ENCODE measurements at places on chromosomes 1 and 21.

DNA sequence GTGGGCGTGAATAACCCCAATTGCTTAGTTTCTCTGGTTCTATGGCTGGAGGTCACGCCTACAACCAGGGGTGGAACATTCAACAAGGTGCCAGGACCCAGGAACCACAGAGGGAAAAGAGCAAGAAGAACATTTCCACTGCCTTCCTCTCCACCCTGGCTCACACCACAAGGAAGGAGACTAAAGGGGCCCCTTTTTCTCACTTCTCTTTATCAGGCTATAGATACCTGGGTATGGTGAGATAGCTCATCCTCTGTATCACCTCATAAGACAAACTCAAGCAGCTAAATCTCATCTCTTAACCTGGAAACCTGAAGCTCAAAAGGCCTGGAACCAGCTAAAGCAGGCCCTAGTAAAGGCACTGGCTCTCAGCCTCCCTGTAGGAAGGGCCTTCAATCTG is 438.8 kb upstream of the OLFM3 start:
- DNase-seq, result no peak

DNA sequence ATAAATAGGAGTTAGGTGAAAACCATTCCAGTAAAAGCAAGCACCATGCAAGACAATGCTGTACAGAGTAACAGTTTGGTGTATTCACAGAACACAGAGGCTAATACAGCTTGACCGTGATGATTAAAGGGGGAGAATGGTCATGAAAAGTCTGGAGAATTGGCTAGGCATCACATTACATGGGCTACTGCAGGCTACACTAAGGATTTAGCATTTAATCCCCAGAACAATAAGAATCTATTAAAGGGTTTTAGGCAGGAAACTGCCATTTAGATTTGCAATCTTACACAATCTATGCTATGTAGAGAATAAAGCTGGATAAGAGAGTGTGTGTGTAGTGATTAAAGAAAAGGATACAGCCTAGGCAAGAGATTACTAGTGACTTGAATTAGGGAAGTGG is 30.6 kb downstream of the HFM1 start:
- no peak for DNase-seq

DNA sequence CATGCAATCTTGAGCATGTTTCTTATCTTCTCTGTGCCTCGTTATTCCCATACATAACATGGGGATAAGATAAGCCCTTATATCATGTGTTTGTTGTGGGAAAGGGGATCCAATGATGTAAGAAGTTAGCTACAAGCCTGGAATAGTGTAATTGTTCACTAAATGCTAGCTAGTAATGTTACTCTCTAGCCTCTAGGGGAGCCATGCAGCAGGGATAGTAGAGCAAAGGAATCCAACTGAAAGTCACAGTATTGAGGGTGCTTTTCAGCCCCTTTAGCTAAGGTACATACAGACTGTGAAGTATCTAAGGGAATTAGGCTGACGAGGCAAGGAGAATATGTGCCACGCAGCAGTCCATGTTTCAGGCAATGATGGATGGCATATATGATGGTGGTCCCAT is 46.9 kb downstream of the IL23R start:
- peak; percentile 27 for DNase-seq

DNA sequence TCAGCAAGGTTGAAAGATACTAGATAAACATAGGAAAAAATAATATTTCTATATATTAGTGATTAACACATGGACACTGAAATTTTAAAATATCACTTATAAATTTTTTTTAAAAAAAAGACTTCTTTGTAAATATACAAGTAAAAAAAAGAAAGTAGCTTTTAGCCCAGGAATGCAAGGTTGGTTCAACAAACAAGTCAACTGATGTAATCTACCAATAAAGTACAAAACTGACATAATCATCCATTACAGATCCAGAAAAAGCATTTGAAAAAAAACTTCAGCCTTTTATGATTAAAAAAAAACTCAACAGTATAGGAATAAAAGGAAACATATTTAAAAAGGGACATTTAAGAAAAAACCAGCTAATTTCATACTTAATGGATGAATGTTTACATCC is 48.4 kb downstream of the TRMT1L start:
- no peak for DNase-seq

DNA sequence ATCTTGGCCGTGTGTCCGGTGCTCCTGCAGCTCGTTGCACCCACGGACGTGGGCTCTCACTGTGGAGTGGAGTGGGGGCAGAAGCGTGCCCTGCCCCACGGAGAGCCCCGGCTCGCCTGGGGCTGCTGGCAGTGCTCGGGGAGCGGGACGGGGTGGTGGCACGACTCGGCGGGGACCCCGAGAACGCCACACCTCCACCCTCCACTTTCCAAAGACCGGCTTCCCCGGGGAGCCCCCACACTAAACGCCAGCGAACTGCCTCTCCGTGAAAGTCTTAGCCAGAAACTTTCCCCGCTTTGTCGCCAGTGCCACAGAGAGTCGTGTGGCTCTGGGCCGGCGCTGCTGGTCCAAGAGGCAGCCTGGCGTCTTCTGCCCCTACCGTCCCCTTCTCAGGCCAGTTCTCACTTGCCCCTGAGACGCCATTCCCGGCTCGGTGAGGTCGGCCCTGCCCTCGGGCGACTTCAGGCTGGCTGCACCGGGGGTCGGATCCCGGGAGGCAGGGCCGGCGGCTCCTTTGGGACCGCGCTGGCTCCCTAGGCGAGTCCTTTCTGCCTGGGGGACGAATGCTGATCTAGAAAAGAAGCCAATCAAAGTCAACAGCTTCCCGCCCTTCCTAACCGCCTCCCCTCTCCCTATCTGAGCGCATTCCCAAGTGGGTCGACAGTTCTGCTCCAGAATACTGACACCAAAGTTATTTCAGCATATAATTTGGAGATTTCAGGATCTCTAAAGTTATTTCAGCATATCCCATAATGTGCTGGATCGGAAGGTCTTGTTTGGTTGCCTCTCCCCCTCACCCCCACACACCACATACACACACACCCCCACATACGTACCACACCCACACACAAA is 2.6 kb upstream of the SAMD13 start:
- DNase-seq, result peak; percentile 69

DNA sequence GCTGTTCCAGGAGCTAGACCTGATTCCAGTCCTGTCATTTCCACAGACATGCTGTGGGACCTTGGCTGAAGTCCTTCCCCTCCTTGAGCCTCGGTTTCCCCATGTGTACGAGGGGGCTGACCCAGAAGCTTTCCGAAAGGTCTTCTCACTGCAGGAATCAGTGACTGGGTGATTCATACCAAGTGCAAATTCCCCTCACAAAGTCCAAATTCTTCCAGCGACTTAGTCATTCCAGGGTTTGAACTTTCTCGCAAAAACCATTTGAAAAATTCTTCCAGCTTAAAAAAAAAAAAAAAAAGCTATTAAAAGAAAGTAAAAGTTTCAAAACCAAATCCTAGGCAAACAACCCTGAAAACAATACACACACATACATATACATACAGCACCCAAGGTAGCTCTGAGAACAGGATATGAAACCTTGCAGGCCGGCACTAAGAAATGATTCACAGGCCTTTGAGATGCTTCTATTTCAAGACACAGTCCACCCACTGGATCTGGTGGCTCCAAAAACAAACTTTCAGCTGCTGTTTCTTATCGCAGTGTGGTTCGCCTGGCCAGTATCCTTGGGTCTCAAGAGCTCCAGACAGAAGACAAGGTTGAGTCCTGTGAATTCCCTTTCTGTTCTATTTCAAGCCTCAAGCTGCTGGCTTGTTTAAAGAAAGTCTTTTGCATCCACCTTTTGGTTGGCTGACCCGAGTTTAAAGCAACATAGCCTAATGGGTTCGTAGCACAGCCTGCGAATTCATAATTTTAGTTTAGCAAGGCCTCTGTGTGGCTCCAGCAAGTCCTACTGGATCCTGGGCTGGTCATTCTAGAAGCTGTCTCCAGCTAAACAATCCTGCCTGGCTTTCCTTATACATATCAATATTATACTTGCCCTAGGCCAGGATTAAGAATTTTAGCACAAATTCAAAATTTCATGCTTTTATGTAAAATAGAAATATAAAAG is 18.0 kb upstream of the ID3 start:
- no peak for DNase-seq

GRCh38 chr21:29904359-29905282 is 35.2 kb downstream of the GRIK1 start:
- DNase-seq, result no peak

GRCh38 chr1:228989176-228989575 is 253.9 kb downstream of the RHOU start:
- DNase-seq, result no peak

- DNase-seq, result no peak
Measured at GRCh38 chr1:243849421-243850201, 432 bp downstream of the AKT3 start.

DNA sequence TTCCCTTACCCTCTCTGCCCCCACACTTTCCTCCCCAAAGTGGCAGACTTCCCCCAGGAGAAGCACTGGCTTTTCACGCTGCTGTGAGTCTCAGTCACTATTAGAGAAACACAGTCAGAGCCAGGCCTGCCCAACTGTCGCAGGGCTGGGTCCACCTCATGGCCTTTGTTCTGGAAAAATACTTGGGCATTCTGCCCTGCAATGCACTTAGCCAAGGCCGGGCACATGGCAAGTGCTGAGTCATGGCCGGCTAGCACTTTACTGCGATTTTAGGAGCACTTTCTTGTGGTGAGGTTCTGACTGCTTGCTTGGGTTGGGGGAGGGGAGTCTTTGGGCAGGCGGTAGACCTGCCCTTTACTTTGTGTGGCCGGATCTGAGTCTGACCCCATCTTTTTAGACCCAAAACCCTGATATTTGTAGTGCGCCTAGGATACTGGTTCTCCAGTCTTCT is 7.7 kb downstream of the EPHX1 start:
- DNase-seq, result peak; percentile 30

DNA sequence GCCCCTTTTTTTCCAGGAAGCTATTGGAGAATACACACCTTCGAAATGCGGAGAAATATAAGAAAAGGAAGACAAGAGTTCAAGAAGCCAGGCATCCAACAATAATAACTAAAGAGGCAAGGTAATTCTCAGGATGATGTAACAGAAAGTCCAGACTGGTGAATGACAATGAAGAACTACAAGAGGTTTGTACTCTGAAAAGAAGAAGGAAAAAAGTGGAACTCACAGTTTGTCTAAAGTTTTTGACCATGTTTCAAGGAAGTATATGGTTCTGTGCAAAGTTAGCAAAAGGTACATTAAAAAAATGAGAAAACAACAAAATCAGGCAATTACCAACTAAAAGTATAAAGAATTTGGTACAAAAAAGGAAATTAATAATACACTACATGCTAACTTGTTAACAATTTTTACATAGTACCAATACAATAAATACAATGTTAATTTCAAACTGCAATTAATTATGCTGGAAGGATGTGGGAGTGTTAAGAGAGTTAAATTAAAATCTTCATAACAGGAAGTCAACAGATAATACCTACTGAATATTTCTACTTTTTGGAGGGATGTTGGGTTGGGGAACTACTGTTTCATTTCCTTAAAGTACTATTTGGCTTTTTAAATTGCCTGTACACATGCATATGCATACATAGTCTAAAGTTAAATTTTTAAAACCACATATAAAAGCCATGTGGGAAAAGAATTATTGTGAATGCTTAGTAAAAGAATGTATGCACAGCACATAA is 12.9 kb upstream of the CD55 start:
- no peak for DNase-seq

DNA sequence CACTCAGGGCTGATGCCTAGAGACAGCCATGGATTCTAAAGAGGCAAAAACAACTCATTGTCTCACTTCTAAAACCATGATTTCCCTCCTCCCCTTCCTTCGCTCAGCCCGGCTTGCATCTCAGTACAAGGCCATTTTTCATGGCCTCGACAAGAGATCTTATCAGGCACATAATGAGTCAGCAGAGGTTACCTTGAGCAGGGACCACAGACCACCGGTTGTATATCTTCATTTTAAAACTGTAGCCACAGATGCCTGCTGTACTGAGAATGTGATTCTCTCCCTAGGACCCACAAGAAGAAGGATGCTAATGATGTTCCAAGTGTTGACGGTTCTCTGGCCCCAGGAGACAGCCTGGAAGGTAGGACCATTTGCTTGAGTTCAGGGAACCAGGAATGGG is 331.9 kb downstream of the AJAP1 start:
- DNase-seq, result no peak

GRCh38 chr1:28114844-28115243 is 26.4 kb upstream of the EYA3 start:
- DNase-seq, result no peak

- DNase-seq, result no peak
Measured at GRCh38 chr1:32240140-32240951, 6.7 kb upstream of the FAM167B start.

DNA sequence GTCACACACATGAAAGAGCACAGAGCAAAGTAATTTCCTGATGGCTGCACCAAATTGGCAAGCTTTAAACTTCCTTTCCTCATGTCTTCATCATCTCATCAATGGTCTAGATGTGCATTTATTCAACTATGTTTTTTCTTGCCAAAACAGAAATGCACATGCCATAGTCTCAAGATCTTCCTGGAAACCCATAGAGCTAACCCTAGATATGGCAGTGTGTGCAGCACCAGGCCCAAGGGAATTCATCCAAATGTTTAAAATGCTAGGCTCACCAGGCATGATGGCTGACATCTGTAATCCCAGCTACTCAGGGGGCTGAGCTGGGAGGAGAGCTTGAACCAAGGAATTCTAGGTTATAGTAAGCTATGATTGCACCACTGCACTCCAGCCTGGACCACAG is 31.2 kb upstream of the PALMD start:
- no peak for DNase-seq

DNA sequence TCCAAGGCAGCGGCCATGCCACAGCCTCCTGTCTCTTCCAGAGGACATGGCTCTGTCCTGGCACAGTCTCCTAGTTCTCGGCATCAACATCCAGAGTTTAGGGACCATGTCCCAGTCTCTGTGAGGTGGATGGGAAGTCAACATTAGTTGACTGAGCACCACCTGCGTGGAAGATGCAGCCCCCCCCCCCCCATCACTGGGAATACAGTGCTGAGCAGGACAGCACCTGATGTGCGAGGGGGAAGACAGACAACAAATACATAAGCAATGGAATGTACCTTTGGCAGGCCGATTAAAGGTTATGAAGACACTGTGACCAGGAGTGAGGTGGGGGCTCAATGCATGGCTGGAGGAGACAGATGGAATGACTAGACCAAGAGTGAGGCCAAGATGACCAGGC is 26.6 kb downstream of the KNCN start:
- DNase-seq, result no peak

DNA sequence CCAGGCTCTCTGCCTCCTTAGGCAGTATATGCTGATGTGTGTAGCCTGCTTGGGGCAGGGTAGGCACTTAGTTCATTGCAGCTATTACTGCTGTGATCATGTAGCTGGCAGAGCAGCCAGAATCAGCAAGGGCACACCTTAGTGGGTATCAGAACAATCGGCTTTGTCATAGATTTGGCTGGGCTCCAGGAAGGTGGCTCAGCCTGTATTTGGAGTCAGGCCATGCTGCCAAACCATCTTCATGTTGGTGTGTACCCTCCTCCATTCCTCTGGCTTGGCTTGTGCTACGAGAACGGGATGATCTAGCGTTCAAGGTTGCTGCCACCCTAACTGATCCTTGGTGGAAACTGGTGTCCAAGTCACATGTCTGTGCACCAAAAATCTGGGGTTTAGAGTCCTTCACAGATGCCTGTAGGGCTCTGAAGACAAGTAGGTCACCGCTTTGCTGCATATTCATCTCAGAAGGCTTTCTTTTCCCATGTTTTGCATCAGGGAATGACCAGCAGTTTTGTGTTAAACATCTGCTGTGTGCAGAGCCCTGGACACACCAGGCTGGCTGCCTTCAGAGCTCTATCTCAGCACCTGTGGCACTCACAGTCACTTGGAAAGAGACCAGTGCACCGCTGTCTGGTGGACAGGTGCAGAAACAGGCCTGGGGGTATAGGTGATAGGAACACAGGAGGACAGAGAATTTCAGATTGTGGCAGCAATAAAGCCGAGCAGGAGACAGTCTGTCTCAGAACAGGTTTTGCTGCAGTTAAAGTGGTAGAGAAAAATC is 23.7 kb downstream of the VANGL1 start:
- DNase-seq, result no peak

All from Jurkat, Clone E6-1 (cell line).